Osteoblast (primary cell): ENCODE measurements at places on chromosomes 3 and 15.

DNA sequence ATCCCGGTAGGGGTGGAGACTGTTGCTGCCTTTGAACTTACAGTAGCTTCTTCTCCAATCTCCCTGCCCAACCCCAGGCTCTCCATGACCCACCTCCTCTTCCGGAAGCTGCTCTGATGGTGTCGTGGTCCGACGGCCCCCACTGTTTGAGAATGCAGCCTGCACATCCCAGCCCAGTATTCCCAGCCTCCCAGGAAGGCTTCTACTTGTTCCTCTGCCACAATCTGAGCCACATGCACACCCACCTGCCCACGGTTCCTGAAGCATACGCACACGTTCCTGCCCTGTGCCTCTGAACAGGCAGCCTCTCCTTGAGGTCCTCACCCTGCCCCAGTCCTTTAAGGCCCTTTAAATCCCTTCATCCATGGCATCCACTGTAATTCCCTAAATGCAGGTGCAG is 57.4 kb downstream of the ABTB1 start:
- no peak for DNase-seq

DNA sequence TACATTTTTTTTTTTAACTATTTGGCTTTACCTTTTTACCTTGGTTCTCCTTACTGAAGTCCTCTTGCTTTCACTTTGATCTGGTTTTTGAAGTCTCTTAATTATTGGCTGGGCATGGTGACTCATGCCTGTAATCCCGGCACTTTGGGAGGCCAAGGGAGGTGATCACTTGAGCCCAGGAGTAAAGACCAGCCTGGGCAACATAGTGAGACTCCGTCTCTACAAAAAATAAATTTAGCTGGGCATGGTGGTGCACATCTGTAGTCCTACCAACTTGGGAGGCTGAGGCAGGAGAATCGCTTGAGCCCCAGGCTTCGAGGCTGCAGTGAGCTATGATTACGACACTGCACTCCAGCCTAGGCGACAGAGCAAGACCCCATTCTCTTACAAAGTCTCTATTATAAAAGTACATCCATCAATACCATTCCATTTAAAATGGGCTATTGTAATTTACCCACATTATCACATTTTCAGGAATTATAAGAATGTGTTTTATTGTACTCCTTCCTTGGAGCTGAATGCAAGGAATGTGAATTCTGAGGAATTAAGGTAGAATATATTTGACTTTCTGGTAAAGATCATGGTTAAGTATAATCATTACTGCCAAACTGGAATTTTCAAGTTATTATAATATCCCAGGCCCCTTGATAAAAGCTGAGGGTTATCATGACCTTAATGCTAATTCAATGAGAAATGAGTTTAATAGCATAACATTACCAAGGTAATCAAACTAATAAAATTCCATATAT is 49.0 kb downstream of the MSL2 start:
- no peak for DNase-seq

DNA sequence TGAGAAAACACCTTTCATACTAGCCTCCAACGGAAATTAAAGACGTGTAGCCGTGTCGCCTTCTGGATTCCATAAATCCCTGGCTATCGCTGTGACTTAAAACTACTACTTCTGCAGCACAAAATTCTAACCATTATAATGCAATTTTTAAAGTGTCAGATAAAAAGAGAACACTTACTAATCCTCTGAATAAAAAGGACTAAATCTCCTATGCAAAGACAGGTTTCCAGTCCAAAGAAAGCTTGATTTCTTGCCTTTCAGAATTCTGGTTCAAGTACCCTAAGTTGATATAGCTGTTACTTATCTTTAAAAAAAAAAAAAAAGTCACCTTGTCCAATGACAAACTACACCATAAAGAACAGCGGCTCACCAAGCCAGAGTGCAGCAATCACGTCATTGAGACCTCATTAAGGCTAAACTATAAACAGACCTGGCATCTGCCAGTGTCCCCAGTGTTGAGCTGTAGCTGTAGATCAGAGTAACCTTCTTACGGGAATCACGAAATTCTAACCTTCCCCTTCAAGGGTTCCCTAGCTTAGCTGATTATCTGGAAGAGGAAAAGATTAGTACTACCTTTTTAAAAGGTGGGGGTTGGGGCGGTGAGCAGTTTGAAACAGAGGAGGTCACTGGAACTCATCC is 2.2 kb downstream of the ABCC5 start:
- no peak for DNase-seq

DNA sequence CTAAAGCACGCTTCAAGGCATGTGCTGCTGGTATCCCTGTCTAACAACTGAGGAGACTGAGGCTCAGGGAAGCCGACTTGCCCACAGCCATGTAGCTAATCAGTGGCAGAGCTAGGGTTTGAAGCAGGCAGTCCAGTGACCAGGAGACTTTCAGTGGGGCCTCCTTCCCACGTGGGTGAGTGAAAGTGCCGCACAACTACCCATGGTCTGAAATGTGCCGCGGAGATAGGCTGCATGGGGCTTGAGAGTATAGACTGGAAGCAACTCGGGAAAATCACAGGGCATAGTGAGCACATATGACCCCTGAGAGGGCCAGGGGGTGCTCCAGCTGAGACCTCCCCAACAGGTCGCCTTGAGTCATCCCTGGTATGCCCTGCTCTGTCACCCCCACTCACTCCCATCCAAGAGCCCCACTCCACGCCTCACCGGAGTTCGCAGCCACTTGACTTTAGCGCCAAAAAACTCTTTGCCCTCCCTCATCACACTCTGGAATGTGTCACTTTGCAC is 19.1 kb downstream of the FAM174B start:
- DNase-seq, result no peak

- peak; percentile 56 for DNase-seq
These were observed 12.7 kb downstream of the TICRR start for GRCh38 chr15:89587955-89588354.

DNA sequence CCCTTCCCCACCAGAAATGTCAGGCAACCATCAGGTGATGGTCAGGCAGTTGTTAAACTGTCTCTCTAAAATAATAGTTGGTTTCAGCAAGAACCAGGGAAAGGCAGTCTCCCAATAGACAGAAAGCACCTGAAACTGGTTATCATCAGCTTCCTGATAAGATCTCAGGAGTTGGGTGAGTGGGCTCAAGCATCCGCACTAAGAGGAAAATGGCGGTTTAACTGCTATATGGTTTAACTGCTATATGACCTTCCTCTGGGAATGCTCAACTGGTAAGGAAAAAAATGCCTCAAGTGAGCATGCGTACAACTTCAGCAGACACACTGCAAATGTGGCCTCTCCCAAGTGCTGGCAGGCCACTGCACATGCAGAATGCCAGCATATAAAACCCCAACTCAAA is 240.8 kb upstream of the CMC1 start:
- DNase-seq, result no peak

DNA sequence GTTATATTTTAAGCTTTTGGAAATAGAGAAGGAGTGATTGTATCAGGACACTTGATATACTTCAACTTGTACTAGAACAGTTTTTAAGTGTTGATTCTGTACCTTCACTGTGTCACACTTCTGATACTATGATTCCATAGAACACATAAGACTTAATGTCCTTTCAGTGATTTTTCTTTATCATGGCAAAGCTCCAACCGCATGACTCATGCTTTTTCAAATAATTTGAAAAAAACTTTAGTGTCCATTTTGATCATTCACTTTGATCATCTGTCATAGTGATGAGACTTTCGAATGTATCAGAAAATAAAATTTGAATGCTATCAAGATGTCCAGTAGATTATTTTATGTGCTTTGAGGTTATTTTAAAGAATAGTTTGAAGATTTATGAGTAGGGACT is 32.0 kb downstream of the AP4E1 start:
- no peak for DNase-seq

DNA sequence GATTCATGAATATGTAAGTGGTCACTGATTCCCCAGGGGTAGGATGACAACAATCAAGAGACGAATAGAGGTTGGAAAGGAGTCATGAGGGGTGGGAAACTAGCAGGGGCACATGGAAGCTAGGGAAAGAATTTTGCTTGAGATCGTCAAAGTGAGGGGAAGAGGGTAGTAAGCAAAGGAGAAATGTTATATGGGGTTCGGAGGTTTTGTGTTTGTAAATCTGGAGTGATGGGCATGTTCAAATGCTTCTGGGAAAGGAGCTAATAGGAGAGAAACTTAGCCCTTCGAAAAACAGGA is 7.9 kb downstream of the RPL14 start:
- DNase-seq, result no peak

DNA sequence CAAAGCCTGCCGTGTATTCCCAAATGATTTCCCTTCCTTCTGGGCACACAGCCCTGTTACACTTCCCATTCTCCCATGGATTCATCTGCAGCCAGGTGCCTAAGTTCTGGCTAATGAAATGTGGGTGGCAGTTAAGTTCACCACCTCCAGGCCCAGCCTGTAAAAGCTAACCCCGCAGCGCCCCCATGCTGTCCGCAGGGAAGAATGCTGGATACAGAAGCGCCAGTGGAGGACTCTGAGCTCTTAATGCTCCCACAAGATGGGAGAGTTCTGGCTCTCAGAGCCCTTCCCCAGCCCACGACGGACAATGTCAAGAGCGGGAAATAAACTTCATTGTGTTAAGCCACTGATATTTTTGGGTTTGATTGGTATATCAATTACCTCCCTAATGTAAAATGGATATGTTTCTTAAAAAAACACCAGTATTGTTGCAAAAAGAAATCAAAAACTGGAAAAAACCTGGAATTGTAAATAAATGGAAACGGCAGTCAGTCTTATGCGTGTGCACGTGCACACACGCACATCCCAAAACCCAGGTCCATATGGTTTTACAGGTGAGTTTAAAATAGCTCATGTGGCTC is 37.7 kb upstream of the FGD5 start:
- DNase-seq, result peak; percentile 58

- no peak for DNase-seq
These were observed 43.6 kb downstream of the ROBO1 start for GRCh38 chr3:79724206-79724605.

GRCh38 chr15:77604973-77605372 is 27.7 kb downstream of the LINGO1 start:
- DNase-seq, result no peak

DNA sequence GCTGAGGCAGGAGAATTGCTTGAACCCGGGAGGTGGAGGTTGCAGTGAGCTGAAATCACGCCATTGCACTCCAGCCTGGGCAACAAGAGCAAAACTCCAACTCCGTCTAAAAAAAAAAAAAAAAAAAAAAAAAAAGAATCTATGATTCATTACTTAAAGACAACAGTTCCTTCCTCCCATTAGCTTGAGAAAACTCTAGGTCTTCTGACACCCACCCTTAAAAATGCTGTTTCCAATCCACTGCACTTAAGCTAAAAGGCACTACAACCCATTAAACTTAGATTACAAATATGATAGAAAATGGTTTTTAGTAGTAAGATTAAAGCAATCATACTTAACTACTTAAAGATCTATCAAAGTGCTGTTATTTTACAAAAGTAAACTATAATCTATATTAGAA is 40.0 kb upstream of the BHLHE40 start:
- DNase-seq, result no peak

DNA sequence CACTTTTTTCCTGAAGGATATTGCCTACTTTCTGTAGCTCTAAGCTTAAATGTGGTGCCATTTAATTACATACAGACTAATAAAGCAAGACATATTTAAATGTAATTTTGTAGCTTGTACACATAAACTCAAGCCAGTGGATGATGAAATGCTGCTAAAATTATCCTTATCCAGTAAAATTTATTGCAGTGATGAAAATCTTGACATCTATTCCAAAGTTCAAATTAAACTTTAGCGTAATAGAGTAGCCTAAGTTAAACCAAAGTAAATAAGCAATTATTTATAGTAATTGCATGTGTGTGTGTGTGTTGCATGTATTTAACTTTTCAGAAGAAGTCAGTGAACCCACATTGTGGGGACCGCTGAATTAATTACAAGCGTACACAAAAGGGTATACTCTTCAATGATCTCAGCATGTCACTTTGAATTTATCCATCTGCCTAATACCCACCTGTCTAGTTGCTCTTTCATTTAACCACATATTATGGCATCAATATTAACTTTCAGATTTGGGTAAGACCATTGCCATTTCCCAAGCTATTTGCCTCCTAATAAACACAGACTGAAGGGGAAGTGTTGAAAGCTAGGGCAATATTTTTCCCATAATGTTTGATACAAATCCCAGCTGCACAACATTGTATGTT is 85.0 kb downstream of the MECOM start:
- DNase-seq, result no peak

DNA sequence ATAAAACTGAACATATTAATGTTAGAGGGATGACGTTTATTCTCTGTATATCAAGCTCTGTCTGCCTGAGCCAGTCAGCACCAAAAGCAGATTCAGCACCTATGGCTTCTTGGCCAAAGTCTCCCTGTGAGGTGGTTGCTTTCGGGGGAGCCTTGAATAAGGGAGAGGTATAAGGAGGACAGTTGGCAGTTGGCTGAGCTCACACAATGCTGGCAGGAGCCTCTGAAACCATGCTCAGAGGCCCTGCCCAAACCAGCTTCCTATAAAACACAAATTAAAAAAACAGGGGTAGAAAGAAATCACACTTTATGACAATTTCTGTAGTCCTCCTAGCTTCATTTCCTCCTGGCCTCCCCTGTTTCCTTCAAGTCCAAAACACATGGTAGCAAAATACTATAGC is 18.8 kb downstream of the ARHGEF3 start:
- DNase-seq, result no peak

GRCh38 chr3:124802061-124802698 is 71.9 kb downstream of the UMPS start:
- DNase-seq, result no peak

DNA sequence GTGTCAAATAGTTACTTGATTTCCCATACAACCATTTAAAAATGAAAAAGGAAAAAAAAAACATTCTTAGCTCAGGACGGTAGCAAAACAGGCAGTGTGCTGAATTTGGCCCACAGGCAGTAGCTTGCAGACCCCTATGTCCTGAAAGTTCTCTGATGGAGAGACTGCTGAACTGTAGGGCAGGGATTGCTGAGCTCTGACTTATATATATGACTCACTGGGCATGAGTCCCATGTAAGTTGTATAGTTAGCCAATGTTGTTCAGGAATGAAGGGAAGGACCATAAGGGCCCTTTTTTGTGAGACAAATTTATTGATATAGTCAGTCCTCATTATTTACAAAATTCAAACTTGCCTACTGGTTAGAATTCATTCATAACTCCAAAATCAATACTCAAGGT is 36.9 kb upstream of the FRMD4B start:
- DNase-seq, result no peak
